ENCODE measurements at places on chromosomes 2 and 18.

DNA sequence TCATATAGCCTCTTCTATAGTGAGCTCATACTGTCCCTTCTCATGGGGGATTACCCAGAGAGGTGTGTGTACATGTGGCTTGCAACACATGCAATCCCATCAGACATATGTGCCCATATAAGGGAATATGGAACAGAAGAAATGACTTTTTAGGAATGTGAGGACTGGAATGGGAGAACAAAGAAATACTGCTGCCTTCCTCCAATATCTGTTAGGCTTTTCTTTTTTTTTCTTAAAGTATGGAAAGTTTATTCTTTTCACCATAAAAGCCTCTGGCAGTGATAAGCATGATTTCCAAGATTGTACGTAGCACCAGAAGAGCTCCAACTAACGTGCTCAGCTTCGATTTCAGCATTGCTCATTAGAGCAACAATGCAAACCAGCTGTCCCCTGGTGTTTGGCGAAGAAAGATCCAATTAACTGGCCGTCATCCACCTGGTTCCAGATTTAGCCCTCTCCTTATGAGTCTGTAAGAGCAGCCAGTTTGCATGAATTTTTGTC, 113.6 kb downstream of the ADCYAP1 start:
- no peak for DNase-seq

- no peak for DNase-seq
These were observed 21.6 kb downstream of the SESTD1 start for GRCh38 chr2:179243046-179243445.

DNA sequence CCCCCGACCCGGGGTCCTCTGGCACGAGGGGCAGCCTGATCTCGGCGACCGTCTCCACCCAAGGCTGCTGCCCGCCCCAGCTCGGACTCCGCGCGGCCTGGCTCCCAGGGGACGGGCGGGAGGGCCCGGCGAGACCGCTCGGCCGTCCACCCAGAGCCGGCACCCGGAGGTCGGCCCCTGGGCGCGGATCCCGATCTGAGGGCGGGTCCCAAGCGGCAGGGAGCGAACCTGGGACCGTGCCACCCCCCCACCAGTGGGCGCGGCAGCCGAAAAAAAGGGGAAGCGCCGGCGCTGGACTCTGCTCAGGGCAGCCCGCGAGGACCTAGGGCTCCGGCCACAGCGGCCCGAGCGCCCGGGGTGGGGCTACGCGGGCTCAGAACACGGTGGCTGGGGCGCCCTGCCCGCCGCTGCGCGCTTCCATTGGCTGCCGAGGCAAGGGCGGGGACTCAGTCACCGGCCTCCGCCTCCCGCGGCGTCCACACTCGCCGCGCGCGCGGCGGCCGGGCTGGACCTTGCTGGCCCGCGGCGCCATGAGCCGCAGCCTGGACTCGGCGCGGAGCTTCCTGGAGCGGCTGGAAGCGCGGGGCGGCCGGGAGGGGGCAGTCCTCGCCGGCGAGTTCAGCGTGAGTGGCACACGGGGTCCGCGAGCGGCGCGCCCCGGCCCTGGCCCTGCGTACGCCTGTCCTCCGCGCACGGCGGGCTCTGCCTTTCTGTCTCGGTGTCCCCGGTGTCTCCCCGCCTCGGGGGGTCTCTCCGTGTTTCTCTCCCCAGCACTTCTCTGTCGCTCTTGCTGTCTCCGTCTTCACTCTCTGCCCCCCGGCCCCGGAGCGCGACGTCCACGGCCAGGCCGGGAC, at the start of gene PTPN18:
Gene PTPN18, plus strand, starts transcription at position 479 of the 854 bp plus-strand sequence. Its CDS starts 52 bp downstream, at position 531.
- DNase-seq = peak; percentile 45

DNA sequence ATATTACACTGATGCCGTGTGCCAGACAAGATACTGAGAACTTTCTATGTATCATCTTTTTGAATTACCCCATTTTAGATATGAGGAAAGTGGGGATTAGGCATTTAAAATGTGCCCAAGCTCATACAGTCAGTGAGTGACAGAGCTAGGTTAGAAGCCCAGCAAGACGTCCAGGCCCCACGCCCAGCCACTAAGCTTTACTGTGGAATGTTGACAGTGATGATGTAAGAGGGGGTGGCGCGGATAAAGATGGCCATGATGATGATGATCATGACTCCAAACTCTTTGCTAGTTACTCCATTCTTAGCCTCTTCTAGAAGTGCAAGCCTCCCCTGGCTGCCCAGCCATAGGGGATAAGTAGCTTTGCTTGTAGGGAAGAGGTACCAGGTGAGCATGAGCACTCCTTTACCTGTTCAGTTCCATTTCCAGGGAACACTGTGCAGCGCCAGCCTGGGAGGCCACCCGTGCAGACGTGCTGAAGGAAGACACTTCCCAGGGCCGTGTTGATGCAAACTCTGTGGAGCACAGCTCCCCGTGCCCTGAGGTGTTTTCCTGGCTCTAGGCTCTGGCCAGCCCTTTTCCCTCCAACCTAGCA, 65.5 kb downstream of the BCL2L11 start:
- no peak for DNase-seq

DNA sequence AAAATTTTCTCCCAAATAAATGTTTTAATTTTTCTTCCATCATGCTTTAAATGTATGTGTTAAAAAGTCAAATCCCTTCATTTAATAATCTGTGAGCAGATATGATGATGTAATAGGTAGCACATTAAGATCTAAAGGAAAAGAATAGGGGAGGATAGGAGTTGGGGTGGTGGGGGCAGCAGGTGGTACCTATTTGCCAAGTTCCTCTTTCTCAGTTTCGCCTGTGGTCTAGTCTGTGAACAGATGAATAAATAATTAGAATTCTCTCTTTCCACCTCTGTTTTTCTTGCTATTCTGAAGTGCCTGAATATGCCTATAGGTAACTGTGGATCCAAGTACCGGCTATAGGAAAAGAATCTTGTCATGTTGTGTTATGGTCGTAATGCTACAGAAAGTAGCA, 152.5 kb downstream of the NRXN1 start:
- DNase-seq = no peak

GRCh38 chr2:10283106-10284062, 19.3 kb upstream of the HPCAL1 start:
- DNase-seq = no peak

GRCh38 chr2:214543386-214543955, 132.6 kb downstream of the VWC2L start:
- no peak for DNase-seq

GRCh38 chr2:19883971-19884720, 17.6 kb downstream of the TTC32 start:
- DNase-seq = no peak

DNA sequence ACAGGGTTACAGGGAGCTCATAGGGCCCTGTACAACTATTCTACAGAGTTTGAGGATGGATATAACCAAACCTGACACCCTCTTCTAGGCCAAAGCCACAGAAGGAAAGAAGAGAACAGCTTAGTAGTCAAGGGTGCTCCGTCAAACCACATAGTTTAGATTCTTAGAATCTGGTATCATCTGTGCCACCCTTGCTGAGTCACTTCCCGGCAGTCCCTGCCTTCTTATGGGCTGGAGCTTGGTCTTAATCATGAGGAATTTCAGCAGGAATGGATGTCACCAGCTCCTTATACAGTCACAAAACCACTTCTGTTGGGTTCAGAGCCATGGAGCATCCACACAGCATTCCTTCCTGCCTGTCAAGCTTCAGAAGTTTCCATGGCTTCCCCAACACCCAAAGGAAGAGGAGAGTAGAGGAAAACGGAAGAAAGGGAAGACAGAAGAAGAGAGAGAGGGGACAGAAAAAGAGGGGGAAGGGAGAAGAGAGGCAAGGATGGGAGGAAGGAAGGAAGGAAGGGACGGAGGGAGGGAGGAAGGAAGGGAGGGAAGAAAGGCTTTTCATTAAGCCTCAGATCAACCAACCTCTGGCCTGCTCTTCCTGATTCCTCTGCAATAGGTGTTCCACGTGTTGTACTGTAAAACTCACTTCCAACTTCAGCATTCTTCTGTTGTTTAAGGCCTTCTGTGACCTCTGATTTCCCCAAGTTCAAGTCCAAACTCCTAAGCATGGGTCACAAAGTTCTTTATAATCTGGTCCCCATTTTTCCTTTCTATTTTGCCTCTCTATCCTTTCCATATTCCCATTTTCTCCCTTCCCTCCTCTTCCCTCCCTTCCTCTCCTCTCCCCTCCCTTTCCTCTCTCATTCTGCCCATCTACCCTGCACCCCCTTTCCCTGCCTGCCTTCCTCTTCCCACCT, 246.1 kb upstream of the TNP1 start:
- no peak for DNase-seq

DNA sequence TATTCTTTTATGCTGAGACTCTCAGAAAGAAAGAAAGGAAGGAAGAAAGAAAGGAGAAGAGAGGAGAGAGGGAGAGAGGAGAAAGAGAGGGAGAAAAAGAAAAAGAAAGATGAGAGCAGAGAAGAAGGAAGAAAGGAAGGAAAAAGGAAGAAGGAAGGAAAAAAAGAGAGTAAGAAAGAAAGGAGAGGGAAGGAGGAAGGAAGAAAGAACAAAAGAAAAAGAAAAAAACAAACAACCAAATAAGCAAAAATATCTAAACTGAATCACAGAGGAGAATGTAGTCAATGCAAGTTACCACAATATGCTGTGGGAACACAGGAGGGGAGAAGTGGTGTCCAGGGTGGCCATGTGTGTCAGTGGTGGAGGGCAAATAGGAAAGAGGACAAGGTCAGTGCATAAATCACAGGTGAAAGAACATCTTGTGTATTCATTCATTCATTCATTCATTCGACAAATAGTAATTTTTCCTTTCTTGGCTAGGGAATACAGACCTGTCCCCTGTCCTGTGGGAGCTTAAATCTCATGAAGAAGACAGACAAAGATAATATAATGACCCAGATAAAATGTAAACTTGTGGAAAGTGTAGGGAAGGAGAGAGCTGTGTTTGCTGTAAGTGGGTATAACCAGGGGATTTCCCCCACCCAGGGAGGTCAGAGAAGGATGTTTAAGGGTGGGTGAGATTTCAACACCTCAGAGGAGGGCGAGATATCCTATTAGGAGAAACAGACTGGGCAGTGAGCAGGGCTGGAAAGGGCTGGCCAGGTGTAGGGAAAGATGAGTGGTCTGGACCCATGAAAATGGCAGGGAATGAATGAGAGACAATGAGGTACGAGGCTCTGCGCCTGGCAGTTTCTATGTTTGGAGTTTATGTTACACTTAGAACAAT, 50.7 kb downstream of the IL1R2 start:
- no peak for DNase-seq

GRCh38 chr18:7899078-7899477, 332.0 kb downstream of the PTPRM start:
- DNase-seq = no peak

GRCh38 chr2:48406116-48406515, 123.8 kb upstream of the STON1 start:
- DNase-seq = no peak

- peak; percentile 39 for DNase-seq
These were observed 678 bp downstream of the PIAS2 start for GRCh38 chr18:46916551-46917107.

DNA sequence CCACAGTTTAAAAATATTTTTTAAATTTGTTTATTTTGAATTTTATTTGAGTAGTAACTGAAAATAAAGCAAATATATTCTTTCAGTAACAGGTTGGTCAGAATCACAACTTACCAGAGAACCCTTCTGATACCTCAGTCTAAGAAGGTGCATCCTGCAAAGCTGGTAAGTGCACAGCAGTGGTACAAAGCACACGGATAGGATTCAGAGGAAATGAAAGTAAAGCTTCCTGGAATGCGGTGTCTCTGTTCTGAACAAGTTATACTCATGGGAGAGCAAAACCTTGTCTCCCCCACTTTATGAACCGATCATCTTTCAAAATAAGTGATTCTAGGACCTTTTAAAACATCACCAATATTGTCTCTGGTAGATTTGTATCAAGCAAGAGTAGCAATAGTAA, 398.3 kb downstream of the TMX3 start:
- no peak for DNase-seq

- no peak for DNase-seq
These were observed 117.1 kb downstream of the KCNS3 start for GRCh38 chr2:17995593-17995992.

- no peak for DNase-seq
These were observed 879 bp upstream of the XDH start for GRCh38 chr2:31415421-31415820.
